ENCODE measurements at places on chromosomes 12 and 14.

DNA sequence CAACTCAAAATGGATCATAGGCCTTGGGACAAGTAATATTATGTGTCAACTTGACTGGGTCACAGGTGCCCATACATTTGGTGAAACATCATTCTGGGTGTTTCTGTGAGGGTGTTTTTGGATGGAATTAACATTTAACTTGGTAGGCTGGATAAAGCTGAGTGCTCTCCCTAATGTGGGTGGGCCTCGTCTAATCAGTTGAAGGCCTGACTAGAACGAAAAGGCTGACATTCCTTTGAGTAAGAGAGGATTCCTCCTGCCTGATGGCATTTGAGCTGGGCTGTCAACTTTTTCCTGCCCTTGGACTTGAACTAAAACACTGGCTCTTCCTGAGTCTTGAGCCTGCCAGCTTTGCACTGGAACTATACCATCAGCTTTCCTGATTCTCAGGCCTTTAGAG lies 93.4 kb upstream of the ESRRB start:
- DNase-seq: no peak

DNA sequence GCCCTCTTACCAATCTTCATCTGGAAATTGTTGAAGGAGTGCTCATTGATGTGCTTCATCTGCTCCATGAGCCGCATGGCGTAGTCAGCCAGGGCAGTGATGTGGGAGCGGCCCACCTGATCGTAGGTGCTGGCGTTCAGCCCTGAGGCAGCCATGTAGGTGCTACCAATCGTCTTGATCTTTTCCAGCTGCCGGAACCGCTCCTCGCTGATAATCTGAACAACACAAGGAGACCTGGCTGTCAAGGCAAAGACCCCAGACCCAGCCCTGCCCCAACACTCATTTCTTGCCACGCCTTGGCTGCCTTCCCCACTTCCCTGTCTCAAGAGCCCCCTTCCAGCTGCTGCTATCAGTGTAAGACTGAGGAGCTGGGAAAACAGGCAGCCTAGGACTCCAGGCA lies 18.1 kb downstream of the ADCY6 start:
- DNase-seq: no peak

DNA sequence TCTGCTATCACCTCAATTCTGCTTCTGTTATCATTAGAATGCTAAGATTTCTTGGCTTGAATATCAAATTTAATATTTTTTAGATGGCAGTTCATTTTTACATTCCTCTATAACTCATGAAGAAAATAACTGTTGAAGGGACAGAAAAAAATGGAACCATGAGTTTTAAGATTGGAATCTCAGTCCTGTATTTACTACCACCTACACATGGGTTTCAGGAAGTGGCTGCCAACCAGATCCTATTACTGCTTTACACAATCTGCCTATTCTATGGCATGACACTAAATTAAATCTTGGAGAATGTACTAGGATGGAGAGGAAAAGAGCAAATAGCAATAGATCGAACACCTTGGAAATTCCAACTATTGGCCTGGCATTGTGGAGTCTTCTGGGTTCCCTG lies 140.8 kb downstream of the DUSP6 start:
- no peak for DNase-seq

DNA sequence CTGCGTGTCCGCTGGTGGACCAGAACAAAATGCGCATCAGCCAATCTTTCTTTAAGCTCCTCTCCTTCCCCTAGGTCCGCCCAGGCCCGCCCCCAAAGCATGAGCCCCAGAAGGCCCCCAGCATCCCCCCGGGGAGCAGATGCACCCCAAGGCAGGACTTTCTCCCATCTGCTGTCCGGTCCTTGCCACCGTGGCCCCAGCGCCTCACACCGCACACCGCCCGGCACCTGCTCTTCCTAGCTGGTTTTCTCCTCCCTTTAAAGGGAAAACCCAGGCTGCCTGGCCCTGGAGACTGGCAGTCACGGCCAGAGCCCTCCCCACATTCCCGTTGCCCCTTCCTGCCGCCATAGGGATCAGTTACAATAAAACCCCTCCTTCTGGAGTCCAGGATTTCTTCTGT lies 30.2 kb downstream of the RIMBP2 start:
- DNase-seq: no peak

GRCh38 chr12:63206909-63207308 lies 55.9 kb upstream of the AVPR1A start:
- no peak for DNase-seq
